ENCODE measurements at places on chromosomes 1 and 21.

DNA sequence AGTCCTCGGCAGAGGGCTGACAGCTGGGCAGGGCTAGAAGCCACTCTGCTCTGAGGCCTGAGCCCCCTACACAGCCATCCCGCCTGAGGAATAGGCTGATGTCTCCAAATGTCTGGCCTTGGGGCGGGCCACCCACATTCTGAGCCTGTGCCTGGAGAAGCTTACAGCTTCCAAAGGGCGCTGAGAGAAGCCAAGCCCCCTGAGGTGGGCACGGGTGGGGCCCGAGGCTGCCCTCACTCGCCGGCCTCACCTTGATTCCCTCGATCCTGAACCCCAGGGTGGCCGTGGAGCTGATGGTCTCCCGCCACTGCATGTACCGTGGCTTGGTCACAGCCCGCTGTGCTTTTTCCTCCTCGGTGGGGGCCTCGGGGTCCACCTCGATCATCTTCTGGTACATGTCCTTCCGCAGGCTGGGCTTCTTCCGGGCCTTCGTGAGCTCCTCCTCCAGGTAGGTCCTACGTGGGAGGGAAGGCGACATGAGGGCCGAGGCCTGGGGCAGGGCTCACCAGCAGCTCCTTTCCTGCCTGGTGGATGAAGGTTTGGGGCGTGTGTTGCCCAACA, 93.2 kb downstream of the STUM start:
- no peak for DNase-seq

DNA sequence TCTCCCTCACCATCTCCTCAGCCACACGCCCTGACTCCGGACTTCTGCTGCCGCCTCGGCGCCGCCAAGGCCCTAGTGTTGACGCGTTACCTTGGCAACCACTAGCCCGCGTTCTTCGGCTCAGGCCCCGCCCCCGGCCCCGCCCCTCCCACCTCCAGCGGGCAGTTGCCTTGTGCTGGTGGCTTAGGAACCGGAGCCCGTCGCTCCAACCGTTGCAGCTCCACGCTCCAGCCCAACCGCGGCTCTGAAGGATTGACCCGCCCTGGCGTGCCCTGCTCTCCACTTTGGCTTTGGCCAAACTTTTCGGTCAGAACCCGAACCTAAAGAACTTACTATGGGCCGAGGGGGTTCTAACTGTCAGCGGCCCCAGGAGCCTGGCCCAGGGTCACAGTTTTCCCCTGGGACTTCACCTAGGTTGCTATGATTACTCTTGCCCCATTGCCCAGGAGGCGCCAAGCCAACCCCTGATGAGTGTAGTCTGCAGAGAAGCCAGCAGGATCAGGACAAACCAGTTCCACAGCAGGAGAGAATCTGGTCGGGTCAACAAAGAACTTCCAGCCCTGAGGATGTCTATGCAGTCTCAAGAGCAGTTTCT, at the start of gene CFAP45:
Gene CFAP45, minus strand, starts transcription at position 80 of the 595 bp plus-strand sequence. Its CDS starts 67 bp downstream, at position 13.
- DNase-seq: peak; percentile 49

DNA sequence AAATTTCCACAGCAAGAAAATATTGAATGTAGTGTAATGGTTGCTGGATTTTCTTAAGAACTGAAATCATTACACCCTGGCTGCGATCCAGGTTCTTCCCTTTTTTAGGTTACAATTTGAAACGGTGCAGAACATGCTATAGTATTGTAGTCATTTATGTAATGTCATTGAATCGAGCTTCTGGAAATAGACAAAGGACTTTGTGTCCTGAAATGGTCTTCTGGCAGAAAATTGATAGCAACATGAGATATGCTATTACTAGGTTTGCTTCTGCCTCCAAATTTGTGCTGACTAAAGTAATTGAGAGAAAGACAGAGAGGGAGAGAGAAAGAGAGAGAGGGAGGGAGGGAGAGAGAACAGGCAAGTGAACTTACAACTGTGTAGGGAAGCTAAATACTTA, 146.2 kb upstream of the NFIA start:
- DNase-seq: no peak

DNA sequence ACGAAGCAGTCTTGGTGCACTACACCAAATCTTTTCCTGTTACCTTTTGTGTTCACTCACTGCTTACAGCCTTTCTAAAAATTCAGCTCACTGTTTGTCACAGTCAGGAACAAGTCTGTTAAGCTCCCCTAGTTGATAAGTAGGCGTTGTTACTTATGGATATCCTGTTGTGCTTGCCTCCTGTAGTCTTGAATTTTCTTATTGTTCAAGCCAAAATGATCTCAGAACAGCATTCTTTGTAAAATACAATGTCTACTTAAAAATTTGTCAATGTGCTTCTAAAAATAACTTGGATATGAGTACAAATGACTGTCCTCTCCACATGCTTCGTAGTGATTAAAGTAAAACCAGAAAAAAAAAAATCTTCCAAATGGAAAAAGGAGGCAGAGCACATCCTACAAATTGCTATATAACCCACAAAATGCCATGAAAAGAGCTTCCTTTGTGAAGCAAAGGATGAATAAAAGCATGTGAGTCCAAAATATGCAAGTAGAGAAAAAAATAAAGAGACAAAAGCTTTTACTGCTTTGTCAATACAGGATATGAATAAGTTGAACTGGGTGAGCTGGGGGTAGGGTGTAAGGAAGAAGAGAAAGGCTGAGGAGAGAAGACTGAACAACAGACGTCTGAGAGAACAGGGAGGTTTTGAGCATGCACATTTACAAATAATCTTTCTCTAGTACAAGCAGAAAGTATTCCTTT, 228.9 kb upstream of the ADGRL4 start:
- no peak for DNase-seq

DNA sequence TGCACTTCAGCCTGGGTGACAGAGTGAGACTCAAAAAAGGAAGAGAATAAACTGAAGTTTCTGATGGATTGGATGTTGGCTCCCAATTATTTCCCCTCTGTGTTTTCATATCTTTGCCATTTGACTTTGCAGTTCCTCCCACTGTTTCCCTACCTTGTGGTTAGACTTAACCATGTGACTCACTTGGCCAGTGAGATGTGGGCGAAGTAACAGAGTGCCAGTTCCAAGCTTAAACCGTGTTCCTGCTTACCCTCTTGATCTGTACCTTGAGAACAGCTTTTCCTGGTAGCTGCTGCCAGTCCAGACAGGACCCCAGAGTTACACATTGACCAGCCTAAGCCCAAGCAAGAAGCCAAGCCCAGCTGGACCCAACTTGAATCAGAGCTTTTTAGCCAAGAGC, 323.4 kb downstream of the LTN1 start:
- no peak for DNase-seq

- DNase-seq: no peak
Measured at GRCh38 chr1:18569251-18569650, 61.4 kb upstream of the PAX7 start.

DNA sequence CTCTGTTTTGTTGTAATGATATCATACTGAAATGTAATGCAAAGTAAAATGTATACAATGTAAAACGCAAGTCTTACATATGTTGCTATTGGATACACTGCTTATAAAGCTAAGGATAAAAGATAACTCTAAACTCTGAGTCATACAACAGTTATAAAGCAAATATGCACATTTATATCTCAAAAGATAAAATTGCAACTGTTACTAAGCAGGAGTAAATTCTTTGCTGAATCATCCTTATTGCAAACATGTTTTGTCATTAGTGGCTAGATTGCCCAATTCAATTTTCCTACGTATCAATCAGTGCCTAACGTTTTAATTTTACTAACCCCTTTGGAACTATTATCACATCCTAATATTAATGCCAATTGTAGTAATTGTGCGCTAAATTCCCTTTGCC, 762.9 kb downstream of the LTN1 start:
- DNase-seq: no peak

DNA sequence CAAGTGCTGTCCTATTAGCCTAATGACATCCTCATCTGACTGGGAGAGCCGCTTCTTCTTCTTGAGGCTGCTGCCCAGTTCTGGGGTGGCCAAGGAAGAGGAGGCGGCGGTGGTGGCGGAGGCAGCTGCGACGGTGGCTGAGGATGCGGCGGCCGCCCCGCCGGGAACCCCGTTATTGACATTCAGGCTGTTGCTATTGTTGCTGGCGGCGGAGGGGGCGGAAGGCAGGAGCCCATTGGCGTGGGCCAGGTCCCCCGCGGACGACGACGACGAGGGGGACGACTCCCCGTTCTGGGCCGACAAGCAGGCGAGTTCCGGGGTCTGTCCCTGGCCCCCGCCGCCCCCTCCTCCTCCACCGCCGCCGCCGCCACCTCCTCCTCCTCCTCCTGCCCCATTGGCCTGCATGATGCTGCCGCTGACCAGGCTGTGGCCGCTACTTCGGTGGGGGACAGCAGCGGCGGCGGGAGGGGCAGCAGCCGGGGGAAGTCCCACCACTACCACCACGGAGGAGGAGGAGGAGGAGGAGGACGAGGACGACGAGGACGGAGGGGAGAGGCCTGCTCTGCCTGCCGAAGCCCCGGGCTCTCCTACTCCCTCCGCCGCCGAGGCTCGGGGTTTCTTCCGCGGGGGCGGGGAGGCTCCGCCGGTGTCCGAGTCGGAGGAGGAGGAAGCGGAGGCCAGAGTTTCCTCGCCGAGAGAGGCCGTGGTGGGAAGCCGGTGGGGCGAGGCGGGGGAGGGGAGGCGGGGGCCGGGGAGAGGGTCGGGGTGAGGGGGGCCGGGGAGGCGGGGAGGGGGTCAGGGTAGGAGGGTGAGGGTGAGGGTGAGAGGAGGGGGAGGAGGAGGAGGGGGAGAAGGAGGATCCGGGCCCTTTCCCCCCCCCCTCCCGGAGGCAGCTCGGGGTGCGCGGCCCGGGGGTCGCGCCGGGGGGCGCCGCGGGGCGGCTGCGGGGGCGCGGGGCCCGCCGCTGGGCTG, 610 bp downstream of the WDR26 start:
- DNase-seq: no peak

DNA sequence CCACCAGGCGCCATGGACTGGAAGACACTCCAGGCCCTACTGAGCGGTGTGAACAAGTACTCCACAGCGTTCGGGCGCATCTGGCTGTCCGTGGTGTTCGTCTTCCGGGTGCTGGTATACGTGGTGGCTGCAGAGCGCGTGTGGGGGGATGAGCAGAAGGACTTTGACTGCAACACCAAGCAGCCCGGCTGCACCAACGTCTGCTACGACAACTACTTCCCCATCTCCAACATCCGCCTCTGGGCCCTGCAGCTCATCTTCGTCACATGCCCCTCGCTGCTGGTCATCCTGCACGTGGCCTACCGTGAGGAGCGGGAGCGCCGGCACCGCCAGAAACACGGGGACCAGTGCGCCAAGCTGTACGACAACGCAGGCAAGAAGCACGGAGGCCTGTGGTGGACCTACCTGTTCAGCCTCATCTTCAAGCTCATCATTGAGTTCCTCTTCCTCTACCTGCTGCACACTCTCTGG, 3.8 kb downstream of the GJB3 start:
- DNase-seq: no peak

GRCh38 chr1:209651138-209651587, 1.1 kb downstream of the LAMB3 start:
- no peak for DNase-seq

- DNase-seq: no peak
Measured at GRCh38 chr1:9473032-9473807, 66.0 kb upstream of the SLC25A33 start.

DNA sequence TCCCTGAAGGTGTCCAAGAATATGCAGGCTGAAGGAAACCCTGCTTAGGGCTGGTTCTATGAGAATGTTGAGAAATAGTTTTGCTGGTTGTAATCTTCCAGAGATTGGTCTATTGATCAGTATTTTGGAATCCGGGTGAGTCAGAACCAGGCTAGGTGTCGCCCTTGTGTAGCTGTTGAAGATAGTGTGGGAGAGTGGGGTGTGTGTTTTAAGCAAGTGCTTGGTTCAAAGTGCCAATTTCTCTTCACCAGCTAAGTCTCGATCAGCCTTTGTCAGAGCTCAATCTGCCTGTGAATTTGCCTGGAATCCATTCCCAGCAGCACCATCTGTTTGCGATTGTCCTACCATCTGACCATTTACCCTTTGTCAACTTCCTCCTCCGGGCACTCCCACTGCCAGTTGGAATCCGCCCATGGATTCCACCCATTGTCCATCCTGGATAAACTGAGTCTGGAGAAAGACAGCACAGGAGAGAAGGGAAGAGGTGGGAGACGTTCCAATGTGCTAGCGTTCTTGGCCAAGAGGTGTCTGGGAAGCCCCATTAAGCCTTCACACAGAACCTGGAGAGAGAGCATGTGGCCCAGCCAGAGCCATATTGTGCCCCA, 59.4 kb upstream of the CYP2J2 start:
- peak; percentile 87 for DNase-seq

GRCh38 chr1:226639631-226640061, 91.1 kb downstream of the STUM start:
- DNase-seq: no peak

DNA sequence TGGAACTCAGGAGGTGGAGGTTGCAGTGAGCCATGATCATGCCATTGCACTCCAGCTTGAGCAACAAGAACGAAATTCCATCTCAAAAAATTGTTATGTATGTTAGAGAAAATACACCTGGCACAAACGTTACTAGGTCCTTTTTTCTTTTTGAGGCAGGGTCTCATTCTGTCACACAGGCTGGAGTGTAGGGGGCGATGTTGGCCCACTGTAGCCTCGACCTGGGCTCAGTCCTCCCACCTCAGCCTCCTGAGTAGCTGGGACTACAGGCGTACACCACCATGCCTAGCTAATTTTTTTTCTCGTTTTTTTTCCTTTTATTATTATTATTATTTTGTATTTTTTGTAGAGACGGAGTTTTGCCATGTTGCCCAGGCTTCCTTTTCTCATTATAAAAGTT, 4.4 kb downstream of the HAX1 start:
- DNase-seq: no peak

- no peak for DNase-seq
Measured at GRCh38 chr1:155166471-155167165, 6.5 kb downstream of the KRTCAP2 start.

DNA sequence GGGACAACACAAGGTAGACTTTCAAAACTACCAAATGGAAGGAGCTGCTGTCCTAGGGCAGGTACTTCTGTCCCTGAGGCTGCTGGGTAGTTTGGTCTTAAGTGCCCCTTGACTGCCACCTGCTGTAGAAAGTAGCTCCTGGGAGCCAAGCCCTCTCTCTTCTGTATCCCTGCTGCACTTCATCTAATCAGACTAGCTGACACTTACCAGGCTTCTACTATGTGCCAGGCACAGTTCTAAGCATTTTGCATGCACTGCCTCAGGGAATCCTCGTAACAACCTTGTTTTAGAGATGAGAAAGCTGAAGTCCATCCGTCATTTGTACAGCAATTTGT, 15.9 kb upstream of the SRSF4 start:
- no peak for DNase-seq

DNA sequence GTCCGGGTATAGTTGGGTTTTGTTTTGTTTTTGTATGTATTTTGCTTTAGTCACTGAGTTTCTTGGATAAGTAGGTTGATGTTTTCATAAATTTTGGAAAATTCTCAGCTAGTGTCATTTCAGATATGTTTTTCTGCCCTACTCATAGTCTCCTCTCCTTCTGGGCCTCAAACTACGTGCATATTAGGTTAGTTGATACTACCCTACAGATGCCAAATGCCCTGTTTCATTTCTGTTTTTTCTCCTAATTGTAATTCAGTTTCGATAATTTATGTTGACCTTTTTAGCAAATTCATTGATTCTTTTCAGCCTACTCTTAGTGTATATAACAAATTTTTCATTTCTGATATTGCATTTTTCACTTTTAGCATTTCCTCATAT, 268.6 kb upstream of the RGS18 start:
- DNase-seq: no peak

- no peak for DNase-seq
Measured at GRCh38 chr1:19533626-19534025, 48.3 kb upstream of the CAPZB start.

- no peak for DNase-seq
Measured at GRCh38 chr21:38807441-38807871, 1.7 kb downstream of the ETS2 start.

- DNase-seq: no peak
Measured at GRCh38 chr1:196557797-196558196, 50.4 kb downstream of the KCNT2 start.
